ENCODE measurements at places on chromosomes 7 and 10.

GRCh38 chr10:33542752-33543505 lies 208.5 kb upstream of the NRP1 start:
- DNase-seq: no peak

DNA sequence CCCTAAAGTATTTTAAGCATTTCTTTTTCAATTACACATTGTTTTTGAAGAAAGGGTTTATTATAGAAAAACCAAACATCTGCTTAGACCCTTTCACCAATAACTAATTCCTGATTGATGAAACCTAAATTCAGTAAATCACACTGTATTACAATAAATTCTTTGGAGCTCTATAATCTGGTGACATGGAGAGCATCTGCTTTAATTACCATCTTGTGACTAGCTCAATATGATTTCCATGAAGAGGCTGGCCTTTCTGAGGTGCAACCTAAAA lies 9.7 kb downstream of the HYCC1 start:
- DNase-seq: no peak

- DNase-seq: peak; percentile 59
Observed at GRCh38 chr10:132058111-132058745, 7.5 kb upstream of the JAKMIP3 start.

DNA sequence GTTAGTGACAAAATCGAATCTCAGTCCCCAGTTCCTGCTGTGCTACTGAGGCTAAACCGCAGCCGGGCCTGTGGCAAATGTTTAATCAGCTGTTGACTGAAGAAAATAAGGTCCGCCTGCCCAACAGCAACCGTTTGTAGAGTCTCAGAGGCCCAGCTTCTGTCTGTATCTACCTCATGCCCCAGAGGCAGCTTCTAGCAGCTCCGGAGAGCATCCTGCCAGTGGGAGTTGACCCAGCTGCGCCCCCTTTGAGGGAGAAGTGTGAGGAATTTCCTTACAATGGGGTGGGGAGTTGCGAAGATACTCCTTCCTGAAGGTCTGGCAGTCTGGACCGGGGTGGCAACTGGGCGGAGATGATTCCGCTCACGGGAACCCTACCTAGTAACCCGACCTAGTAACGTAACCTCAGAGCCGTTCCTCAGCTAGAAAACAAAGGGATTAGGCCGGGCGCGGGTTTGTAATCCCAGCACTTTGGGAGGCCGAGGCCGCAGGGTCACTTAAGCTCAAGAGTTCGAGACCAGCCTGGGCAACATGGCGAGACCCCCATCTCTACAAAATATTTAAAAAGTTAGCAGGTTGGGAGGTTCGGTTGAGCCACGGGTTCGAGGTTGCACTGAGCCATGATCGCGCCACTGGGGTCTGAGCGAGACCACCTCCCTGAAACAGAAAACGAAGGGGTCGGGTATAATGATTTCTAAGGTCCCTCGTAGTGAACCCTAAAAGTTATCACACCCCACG lies 846 bp upstream of the ZNF775 start:
- DNase-seq: no peak

- no peak for DNase-seq
Observed at GRCh38 chr7:105841866-105842265, 34.5 kb downstream of the ATXN7L1 start.

DNA sequence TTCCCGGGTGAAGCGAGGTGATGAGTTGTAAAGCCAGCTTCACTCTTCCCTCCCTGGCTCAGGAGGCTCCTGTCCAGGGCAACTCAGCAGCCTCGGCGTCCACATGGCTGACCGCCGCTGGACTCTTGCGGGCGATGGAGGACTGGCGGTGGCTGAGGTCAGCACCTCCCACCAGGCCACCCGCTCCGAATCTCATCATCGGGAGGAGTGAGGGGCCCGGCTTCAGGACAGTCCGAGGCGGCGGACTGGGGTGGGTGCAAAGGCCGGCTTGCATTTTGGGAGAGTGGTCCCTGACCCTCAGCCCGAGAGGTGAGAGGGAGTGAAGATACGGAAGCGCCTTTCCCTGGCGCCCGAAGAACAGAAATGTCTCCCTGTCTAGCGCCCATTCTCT lies 759 bp downstream of the DNAJB12 start:
- DNase-seq: no peak

DNA sequence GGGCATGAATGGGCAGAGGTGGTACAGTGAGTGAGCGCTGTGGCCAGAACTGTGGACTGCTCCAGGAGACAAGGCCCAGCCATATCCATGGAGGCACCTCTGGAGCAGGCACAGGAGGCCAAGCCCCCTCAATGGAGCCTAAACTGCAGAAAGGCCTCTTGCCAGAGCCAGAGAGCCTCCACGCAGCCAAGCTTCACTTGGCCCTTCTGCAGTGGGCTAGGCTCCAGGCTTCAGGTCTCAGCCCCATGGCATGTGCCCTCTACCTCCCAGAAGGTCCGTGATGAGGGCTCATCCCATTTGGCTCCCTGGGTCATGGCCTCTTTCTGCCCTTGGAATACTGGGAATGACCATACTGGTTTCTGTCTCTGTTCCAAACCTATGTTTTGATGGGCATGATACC lies 8.9 kb downstream of the PDE1C start:
- no peak for DNase-seq

GRCh38 chr7:18212758-18213157 lies 185.1 kb upstream of the PRPS1L1 start:
- DNase-seq: no peak

- DNase-seq: no peak
Observed at GRCh38 chr10:84065804-84066601, 73.3 kb upstream of the GHITM start.

DNA sequence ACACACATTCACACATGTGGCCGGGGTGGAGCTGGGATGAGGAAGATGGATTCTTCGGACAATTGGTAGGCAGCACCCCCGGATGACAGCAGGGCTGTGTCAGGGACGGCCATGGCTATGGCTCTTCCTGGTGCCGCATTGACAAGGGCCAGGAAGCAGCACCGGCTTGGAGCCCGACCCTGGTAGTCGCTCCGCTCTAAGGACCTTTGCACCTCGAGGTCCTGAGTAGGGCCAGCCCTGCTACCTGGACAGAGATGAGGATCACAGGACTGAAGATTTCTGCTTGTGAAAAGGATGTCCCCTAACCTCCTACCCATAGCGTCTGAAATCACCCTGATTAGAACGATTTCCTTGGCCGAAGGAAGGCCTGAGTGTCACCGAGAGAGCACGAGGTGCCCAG lies 134.1 kb downstream of the ADARB2 start:
- no peak for DNase-seq

DNA sequence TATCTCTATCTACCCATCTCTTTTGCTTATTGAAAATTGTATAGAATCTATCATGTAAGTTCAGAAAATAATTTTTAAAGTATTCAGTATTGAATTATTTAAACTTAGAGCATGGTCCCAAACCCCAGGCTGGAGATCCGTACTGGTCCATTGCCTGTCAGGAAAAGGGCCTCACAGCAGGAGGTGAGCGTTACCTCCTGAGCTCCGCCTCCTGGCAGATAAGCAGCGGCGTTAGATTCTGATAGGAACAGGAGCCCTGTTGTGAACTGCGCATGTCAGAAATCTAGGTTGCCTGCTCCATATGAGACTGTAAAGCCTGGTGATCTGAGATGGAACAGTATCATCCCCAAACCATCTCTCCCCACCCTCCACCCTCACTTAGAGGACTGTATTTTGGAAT lies 266.0 kb upstream of the CNTNAP2 start:
- DNase-seq: no peak

GRCh38 chr10:67678335-67678974 lies 17.5 kb downstream of the CTNNA3 start:
- DNase-seq: no peak

GRCh38 chr7:94088560-94088959 lies 84.4 kb upstream of the BET1 start:
- no peak for DNase-seq

GRCh38 chr7:25846722-25847121 lies 305.3 kb upstream of the NFE2L3 start:
- peak; percentile 90 for DNase-seq

DNA sequence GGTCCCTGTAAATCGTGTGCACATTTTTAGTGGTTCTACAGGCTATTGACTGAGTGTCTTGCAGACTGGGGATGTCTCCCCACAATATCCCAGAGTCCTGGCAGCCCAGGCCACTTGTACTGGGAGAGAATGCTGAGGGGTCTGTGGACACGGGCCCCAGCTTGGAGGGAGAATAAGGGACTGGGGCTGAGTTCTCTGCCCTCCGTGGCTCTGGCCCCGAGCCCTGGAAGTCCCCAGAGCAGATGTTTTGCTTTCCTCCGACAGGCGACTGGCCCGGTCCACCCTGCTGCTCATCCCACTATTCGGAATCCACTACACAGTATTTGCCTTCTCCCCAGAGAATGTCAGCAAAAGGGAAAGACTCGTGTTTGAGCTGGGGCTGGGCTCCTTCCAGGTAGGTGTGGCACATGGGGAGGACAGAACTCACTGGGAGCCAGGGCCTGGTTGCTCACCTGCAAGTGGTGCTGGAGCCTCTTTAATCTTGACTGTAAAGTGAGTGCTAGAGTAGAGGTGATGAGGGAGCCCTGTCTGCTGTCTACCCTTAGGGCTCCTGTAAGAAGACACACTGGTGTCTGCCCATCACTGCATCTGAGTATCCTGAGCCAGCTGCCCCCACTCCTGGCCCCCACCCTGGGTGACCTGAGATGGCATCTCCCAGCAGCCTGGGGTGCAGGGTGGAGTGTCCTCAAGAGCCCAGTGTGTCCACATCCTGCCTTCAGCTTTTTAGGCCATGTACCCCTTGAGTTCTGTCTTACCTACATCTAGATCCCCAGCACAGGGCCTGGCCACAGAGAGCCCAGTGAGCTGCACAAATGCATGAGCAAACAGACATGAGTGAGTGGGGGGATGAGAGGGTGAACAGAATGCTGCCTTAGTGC lies 51.1 kb downstream of the ADCYAP1R1 start:
- peak; percentile 34 for DNase-seq

DNA sequence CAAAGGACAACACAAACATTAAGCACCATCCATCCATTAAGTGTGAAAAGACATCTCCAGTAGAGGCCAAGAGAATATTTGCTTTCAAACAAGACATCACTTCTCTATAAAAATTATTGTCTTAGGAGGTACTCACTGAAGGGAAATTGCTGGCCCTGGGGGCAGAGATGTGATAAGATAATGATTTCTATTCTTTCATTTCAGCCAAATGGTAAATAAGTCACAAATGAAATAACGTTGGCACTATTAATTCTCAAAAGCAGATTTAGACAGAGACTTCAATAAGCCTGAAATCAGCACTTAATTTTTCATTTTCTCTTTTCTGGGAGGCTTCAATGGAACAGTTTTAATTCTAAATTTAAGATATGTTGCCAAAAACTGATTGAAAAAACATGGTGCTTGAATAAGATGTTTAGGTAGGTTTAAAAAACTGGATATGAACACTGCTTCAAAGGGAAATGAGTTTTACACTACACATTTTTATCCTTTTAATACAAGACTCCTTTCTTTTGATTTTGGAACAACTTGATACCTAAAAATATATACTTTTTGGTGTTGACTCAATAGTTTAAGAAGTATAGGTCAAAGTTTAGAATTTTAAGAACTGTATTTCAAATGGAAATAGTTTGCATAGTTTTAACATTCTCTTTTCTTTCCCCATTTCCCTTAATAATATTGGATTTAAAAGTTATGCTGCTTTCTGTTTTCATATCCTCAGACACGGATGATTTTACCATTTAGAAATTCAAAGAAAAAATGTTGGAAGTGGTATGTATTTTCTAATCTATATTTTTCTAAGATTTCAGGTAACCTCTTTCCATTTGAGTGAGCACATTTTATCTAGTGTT lies 204.0 kb downstream of the AHR start:
- DNase-seq: no peak

DNA sequence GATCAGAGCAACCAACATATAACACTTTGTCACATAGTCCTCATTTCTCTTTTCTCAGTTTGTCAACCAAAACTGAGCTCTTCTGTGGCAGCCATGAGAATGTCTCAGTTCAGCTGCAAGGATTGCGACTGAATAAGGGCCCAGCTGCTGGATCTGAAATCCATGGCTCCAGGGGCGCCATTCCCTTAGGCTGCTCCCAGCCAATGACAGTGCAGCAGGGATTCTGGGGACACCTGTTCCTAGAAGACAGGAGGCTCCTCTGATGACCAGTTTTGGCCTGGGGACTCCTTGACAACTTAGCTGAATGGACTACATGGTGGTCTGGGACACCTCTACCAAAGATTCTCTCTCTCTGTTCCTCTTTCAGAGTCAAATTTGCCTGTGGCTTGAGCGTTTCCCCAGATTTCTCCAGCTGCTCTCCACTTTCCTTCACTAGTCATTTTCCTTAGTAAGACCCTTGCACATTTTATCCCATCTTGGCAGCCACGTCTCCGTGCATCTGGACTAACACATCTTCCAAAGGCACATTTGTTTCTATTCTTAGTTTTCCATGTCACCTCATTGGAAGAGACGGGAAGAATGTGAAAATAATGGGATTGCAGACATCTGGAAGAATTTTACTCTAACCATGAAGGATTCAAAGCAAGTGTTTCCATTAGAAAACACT lies 28.1 kb upstream of the KIF5B start:
- DNase-seq: no peak

DNA sequence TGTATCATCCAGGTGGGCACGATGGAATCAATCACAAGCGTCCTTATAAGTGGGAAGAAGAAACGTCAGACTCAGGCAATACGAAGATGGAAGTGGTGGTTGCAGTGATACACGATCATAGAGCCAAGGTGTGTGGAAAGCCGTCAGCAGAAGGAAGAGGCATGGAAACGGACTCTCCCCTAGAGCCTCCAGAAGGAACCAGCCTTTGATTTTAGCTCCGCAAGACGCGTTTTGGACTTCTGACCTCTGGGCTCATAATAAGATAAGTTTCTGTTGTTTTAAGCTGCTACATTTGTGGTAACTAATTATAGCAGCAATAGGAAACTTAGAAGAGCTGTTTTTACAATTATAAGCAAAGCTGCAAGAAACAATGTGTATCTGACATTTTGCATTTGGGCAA lies 14.8 kb downstream of the FANK1 start:
- DNase-seq: no peak

DNA sequence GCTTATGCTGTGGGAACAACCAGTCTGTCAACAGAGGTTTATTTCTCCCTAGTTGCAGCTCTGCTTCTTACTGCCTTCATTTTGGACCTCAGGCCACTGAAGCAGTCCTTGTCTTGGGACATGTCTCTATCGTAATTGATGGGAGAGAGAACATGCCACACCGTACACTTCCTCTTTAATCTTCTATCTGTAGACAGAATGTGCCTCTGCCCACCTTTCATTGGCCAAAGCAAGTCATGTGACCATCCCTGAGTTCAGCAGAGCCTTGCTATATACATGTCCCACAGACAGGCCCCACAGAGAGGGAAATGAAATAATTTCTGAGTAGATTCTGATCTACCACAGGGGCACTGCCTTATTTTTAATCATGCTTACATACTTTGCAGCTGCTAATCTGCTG lies 98.0 kb downstream of the KCND2 start:
- no peak for DNase-seq

- no peak for DNase-seq
Observed at GRCh38 chr10:58241346-58241745, 26.3 kb downstream of the IPMK start.
